ENCODE measurements at places on chromosomes 4 and X.

DNA sequence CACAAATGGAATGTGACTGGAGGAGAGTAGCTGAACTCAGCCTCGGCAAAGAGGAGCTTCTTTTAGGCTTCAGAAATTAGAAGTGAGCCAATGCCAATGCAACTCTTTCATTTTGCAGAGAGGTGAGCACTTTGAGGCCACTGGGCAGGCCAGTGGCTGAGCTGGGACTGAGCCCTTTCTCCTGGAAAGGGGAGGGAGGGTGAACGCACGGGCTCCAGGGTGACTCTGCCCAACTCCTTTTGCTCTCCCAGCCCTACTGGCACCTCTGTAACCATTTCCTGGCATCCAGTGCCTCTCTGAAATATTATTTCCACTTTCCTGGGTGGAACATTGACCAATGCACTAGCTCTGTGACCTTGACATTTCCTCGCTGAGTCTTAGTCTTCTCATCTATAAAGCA is 88.1 kb downstream of the SLC2A9 start:
- no peak for DNase-seq

GRCh38 chrX:120456973-120457372 is 12.1 kb downstream of the LAMP2 start:
- peak; percentile 31 for DNase-seq

DNA sequence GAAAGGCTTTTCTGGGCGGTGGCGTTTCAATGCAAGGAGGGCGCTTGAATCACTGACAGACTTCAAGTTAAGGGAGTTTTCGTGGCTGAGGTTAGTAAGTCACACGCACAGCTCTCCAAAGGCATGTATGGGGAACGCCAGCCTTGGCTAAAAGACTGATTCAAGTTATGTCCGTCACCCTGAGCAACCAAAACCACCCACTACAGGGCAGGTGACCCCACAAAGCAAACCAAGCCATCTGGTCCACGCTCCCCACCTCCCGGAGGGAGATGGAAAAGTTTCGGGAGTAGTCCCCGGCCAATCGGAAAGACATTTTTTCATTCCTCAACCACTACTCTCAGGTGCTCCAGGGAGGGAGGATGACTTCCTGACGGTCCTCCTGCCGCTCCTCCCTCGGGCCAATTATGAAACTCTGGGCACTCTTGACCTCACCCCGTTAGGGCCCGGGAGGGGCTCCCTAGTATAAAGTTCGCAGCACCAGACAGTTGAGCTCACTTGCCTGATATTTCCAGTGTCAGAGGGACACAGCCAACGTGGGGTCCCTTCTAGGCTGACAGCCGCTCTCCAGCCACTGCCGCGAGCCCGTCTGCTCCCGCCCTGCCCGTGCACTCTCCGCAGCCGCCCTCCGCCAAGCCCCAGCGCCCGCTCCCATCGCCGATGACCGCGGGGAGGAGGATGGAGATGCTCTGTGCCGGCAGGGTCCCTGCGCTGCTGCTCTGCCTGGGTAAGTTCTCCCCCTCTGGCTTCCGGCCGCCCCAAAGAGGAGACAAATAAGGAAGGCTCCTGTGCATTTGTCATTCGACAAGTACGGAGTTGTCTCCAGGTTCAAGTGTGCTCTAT is at the start of gene EREG:
Gene EREG (plus strand): TSS at position 494 of the 840 bp plus-strand sequence. CDS start 164 bp downstream, at position 658.
- peak; percentile 77 for DNase-seq

DNA sequence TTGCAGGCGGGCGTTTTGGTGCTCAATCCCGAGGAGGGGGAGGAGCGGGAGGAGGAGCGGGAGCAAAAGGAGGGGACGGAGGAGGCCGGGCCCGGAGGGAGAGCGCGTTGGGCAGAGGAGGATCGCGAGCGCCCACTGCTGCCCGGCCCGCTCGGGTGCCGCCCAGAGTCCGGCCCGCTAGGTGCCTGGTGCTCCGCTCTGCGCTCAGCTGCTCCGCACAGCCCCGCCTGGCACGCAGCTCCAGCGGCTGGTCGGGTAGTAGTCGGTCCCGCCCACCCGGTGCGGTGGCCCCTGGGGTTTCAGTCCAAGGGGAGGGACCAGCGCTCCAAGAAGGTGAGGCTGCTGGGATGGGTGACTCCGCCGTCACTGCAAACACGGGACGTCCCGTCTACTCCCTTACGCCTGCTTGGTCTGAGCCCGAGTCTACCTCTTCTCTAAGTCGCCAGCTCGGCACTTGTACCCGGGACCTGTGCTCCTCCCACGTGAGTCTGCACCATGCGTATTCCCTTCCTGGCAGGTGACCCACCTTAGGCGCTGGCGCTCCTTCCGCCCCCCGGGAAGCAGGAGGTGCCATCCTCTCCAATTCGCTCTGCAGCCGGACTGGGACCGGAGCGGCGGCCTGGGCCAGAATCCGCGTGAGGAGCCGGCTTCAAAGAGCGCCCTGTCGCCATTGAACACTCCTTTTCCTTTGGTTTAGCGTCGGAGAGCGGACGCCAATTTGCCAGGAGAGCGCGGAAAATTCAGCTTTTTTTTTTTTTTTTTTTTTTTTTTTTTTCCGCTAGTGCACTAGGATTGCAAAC is 405 bp upstream of the HS3ST1 start:
- peak; percentile 27 for DNase-seq

GRCh38 chrX:95330292-95330691 is 1354.3 kb upstream of the DIAPH2 start:
- no peak for DNase-seq

DNA sequence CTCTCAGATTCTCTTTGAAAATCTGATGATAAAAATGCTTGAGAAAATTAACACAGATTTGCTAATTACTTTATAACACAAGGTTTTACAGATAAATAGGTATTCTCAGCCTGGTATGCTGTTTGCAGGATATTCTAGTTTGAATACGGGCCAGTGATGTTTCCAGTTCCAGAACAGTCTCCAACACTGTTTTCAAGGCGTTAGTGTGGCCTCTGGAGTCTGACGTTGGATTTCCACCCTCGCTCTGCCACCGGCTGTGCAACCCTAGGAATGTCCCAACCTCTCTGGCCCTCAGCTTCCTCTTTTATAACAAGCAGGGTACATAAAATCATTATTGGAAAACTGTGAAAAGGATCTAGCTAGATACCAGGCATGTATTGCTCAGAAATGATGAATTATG is 23.8 kb upstream of the CYP4V2 start:
- no peak for DNase-seq

DNA sequence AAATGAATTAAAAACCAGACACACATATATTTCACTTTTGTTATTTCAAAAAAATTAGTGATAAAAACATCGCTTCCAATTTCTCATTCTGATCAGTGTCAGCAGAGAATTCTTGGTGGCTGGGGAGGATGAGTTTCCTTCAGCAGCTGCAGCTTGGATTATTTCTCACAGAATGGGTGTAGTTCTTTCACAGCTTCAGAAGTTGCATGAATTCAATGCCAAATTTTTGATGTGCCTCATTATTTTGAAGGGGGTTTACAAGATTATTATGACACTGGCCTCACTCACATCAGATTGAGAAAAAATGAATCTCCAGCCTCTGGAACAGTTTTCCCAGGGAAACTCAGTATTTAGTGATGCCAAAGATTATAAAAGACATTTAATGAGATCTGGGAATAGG is 184.9 kb upstream of the WDFY3 start:
- DNase-seq: no peak
